Kasumi-1 (cell line): ENCODE measurements at places on chromosomes 2 and 18.

DNA sequence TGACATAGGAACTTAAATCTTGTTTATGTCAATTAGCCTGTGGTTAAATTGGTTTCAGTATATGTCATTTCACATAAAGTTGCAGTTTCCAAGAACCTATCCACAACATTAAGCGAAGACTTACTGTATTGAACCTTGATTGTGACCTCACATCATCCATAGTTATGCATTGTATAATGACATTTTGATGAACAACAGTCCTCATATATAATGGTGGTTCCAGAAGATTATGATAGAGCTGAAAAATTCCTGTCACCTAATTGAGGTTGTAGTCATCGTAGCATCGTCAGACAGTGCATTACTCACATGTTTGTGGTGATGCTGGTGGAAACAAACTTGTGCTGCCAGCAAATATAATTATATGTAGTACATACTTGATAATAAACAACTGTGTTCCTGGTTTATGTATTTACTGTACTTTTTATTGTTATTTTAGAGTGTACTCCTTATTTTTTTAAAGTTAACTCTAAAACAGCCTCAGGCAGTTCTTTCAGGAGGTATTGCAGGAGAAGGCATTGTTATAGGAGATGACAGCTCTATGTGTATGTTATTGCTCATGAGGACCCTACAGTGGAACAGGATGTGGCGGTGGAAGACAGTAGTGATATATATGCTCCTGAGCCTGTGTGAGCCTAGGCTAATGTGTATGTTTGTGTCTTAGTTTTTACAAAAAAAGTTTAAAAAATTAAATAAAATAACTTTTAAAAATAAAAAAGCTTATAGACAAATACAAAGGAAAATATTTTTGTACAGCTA is 56.6 kb downstream of the UBE2E3 start:
- DNase-seq: no peak

- DNase-seq: no peak
These were observed 1283.0 kb upstream of the CDH2 start for GRCh38 chr18:29459972-29460371.

DNA sequence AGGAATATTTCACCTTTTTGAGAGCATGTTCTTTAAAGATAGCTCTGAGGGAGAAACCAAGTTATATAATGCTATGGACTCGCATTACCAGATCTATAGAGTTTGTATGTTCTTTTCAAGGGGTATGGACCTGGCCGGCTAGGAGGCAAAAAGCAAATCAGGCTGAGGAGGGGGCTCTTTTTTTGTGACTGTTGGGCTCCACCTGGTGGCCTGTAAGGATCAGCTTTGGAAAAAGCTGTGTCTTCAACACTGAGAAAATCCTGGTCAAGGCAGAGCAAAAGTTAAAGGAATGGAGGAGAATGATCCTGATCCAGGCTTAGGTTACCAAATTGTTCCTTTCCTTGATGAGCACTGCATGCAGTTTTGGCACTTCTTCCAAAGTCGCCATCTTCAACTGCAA is 180.5 kb downstream of the DIS3L2 start:
- DNase-seq: no peak

- no peak for DNase-seq
These were observed 117.9 kb downstream of the PPP1R1C start for GRCh38 chr2:182103526-182103925.

- DNase-seq: no peak
These were observed 149.5 kb upstream of the RBBP8 start for GRCh38 chr18:22783662-22784076.

DNA sequence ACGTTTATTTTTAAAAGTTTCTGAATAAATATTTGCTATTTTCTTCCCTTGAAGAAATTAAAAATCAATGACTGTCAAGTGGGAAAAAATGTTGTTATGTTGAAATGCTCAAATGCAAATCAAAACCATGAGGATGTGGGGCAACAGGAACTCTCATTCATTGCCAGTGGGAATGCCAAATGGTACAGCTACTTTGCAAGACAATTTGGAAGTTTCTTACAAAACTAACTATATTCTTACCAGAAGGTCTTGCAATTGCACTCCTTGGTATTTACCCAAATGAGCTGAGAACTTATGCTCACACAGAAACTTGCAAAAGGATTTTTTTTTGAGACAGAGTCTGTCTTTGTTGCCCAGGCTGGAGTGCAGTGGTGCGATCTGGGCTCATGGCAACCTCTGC is 7.4 kb upstream of the ACTG2 start:
- DNase-seq: no peak

DNA sequence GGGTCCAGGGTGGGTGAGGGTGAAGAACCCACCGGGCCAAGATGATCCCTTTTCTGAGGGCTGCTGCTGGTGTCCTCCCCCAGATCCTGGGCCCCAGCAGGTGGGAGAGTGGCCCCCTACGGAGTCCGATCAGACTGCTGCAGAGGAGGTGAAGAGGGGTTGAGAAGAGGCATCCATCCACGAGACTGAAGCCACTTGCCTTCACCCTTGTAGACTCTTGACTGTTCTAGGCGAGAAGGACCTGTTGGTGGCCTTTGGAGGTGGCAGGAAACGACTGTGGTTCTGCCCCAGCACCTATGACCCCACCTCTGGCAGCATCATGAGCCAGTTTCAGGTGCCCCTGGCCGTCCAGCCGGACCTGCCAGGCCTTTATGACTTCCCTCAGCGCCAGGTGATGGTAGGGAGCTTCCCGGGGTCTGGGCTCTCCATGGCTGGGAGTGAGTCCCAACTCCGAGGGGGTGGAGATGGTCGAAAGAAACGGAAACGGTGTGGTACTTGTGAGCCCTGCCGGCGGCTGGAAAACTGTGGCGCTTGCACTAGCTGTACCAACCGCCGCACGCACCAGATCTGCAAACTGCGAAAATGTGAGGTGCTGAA is 1.5 kb downstream of the TET3 start:
- no peak for DNase-seq

DNA sequence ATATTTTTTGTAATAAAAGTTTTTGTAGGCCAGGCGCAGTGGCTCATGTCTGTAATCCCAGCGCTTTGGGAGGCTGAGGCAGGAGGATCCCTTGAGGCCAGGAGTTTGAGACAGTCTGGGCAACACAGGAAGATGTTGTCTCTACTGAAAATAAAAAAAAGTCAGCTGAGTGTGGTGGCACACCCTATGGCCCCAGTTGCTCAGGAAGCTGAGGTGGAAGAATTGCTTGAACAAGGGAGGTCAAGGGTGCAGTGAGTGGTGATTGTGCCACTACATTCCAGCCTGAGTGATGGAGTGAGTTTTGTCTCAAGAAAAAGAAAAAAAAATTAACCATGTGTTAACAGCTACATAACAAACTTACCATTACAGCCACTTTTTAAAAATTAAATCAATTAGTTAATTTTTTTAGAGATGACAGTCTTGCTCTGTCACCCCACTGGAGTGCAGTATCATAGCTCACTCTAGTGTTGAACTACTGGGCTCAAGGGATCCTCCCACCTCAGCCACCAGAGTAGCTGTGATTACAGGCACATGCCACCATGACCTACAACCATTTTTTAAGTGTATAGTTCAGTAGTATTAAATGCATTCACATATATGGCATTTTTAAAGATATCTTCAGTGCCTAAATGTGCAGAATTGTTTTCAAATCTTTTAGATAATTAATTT is 67.2 kb upstream of the ACYP2 start:
- DNase-seq: no peak

DNA sequence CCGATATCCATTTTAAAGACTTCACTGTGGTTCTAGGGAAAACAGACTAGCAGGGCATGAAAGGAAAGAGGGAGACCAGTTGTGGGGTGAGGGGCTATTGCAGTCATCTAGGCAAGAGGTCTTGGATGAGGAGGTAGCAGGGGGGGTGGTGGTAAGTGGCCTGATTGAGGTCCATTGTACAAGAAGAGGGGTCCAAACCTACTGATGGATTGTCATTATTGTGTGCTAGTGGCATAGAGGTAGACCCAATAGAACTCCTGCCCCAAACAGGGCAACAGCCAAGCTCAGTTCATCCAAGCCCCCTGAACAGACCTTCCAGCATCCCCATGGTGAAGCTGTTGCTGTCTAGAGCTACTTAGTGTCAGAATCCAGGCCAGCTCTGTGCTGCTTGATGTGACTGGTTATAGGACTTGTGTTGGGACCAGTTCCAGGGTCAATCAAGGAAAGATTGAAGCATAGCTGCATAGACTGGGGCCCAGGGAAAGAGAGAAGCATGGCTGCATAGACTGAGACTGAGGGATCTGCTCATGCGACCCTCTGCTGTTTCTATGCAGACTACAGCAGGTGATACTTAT is 7.0 kb downstream of the ASAP2 start:
- DNase-seq: no peak

DNA sequence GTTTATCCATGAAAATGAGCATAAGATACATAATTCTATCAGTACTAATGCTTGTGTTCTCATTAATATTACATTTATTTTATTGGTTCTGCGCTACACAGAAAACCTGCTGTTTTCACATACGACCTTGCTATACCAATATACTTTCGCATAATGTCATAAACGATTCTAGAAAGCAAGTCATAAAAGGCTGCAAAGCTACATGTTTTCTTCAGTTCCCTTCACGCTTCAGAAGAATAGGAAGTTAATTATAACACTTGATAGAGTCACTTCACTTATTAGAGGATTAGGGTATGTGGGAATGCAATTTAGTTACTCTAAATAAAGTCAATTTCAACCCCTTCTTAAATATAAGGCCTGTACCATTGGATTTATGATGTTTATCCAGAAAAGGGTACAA is 29.0 kb downstream of the PSME4 start:
- no peak for DNase-seq
